ENCODE measurements at places on chromosomes 2 and 18.

GRCh38 chr2:203756161-203756560 is 49.7 kb downstream of the CD28 start:
- no peak for DNase-seq

GRCh38 chr2:75042823-75043222 is 84.4 kb downstream of the POLE4 start:
- no peak for DNase-seq

DNA sequence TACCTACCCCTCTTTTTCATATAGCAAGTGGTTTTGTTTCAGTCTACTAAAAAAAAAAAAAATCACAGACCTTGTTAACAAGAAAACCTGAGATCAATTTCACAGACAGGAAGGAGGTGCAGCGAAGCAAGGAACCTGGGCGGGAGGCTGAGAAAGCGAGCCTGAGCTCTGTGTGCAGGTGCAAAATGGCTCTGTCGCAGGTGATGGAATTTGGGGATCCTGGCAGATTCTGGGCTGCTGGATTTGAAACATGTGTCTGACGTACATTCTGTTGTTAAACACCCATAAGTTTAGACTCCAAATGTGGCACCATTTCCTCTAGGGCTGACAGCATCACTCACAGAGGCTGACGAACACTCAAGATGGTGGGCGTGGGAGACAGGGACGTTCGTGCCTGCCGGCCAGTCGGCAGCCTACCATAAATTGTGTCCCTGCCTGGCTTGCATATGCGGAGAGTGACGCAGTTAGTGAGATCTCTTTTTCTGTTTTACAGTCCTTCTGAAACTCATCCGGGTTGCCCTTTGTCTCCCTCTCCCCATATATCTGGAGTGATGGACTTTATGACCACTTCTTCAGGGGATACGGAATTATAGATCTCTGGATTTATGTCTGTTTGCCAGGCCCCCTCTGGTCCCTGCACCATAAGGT is 8.8 kb upstream of the DDX1 start:
- no peak for DNase-seq

GRCh38 chr2:238691596-238692491 is 156.0 kb upstream of the TWIST2 start:
- DNase-seq = no peak

- no peak for DNase-seq
Observed at GRCh38 chr18:61681065-61681464, 211.7 kb downstream of the RNF152 start.

GRCh38 chr18:46867367-46868143 is 49.8 kb downstream of the PIAS2 start:
- DNase-seq = no peak

GRCh38 chr2:239744706-239745340 is 280.3 kb downstream of the NDUFA10 start:
- DNase-seq = no peak

- no peak for DNase-seq
Observed at GRCh38 chr2:32189011-32189410, 23.3 kb downstream of the SLC30A6 start.

- no peak for DNase-seq
Observed at GRCh38 chr2:57878866-57879210, 167.8 kb upstream of the VRK2 start.

GRCh38 chr2:202060218-202060617 is 12.8 kb upstream of the KIAA2012 start:
- no peak for DNase-seq

DNA sequence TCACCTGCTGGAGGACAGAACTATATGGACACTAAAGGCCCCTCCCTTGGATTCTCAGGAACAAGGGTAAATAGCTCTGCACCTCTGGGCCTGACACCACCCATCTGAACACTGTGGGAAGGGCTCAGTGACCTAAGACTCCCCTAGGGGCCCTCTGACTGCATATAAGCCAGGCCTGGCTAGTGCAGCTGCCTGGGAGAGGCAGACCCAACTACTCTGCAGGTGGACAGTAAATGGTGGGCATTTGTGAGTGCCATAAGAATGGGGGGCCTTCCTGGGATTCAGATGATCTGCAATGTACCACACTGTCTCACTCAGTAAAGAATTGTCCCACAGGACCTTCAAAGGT is 11.2 kb upstream of the WIPF1 start:
- no peak for DNase-seq

DNA sequence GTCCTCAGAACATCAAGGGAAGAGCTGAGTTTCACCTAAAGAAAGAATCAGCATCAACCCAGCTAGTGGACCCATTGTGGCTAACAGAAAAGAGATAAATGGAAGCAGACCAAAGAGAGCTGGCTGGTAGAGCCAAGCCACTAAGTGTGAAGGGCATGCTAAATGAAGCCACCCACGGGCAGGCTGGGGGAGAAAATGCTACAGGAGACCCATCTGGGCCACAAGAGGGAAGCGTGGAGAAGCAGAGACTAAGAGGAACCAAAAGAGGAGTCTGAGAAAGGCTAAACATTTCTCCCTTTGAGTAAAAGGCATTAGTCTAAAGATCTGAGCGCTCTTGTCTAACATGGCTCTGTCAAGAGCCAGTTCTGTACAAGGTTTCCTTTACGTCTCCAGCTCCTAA is 15.8 kb downstream of the CWC22 start:
- no peak for DNase-seq

- no peak for DNase-seq
Observed at GRCh38 chr2:3060049-3060448, 317.6 kb downstream of the EIPR1 start.

DNA sequence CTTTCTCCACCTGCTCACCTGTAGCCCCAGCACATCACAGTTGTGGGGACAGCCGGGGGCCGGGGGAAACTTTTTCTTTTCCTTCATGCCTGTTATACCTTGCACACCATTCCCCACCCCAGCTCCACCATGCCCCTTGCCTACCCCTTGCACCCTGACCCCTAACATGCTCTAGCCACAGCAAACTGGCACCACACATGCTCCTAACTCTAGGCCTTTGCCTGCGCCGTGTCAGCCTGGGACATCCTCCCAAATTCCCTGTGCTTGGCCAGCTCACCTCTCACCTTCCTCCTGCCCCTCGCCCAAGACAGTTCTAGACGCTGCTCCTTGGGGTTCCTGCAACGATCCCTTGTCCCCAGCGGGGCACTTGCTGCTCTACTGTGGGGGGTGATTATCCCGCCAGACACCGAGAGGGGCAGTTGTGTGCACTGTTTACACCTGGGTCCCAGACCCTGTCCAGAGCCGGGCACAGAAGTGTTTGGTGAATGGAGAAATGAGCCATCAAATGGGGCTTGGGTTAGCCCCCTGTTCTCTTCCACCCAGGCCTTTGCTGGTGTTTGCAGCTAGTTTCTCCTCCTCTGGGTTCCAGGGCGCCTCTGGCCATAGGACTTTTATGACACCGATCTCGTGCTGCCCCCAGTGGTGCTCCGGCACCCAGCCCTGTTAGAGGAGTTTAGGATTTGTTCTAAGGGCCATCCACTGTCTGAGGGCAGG is 129.8 kb downstream of the CTIF start:
- no peak for DNase-seq

GRCh38 chr2:219213486-219214071 is 5.2 kb downstream of the ABCB6 start:
- DNase-seq = no peak

DNA sequence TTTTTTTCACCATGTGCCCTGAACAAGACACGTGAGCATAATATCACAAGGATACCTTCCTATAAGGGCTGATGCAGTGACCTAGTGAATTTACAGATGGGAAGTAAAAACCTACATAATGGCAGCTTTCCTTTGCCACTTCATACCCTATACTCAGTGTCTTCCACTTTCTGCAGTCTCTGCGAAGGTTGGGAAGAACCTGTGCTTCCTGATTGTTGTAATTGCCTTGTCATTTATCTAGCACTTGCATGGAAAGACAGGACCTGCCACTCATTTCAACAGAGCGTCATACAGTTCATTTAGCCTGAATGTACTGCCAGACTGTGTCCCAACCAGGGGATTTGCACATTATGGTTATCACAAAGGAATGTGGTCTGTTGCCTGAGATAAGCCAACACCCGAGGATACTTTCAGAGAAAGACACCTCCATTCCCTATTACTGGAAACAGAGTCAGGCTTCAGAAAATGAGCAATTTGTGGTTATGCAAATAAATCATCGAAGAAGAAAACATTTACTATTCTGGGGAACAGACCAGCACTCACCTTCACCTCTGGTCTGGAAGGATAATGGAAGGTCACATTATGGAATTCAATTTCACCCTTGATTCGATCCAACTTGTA is 55.0 kb downstream of the ABCB11 start:
- peak; percentile 44 for DNase-seq

GRCh38 chr2:237291138-237291792 is 122.7 kb downstream of the COL6A3 start:
- DNase-seq = no peak

DNA sequence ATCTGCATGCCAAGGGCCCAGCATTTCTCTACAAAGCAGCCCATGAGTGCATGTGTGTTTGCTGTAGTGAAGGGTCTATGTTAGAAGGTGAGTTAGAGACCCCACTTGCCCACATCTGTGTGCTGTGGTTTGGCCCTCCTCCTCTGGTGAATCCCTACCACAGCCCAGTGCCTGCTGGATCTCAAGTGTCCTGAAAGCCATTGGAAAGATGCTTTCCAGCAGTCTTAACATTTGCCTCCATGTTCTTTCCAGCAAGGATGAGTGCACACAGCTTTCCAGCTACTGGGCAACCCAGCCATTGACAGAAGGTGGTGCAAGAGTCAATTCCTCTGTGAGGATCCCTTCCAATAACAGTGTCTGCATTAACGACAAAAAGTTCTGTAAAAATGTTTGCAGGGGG is 13.6 kb downstream of the CRIM1 start:
- no peak for DNase-seq

DNA sequence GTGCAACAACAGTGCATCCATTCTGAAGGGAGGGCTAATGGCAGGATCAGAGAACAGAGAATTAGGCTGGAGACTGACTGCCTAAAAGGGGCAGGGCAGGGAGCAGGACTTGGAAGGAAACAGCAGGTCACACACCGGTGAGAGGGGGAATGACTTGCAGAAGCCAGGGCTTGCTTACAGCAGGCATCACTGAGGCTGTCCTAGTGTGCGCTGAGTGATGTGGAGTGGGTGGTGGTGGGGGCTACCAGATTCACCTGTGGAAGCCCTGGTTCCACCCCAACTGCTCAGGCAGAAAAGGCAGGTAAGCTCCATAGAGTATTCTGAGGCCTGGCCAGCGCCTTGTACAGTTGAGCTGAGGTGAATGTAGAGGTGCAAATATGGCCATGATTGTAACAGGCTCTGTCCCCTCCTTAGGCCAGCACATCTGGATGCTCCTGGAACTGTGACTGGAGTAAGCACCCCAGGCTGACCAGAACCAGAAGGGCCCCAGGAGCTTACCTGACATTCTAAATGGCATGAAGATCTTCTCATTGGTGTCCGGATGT is 49.4 kb downstream of the SFXN5 start:
- no peak for DNase-seq

DNA sequence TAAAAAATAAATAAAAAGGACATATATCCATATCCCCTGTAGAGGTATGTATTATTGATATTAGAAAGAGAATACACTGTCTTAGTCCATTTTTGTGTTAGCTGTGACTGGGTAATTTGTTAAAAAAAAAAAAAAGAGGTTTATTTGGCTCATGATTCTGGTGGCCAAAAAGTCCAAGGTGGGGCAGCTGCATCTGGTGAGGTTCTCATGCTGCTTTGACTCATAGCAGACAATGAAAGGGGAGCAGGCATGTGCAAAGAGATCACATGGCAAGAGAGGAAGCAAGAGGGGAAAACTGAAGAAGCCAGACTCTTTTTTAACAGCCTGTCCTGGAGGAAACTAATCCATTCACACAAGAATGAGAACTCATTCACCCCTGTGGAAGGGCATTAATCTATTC is 101.6 kb upstream of the MAP4K3 start:
- no peak for DNase-seq

- no peak for DNase-seq
Observed at GRCh38 chr18:634551-635045, 22.9 kb upstream of the TYMS start.

GRCh38 chr2:225693259-225693658 is 293.7 kb downstream of the NYAP2 start:
- DNase-seq = no peak

GRCh38 chr18:74946646-74947375 is 262.1 kb downstream of the PTGR3 start:
- DNase-seq = no peak

DNA sequence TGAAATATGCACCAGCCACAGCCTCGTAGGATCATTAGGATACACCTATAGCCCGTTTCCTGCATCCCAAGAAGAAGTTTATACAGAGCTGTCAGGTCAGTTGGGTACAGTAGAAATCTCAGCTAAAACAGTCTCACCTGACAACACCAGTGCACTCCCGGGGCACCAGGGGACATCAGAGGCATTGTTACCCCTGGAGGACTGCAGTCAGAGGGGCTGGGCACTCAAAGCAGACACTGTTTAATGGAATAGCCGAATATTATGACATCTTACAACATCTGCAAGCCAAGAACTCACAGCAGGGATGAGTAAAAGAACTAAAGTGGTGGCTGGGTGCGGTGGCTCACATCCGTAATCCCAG is 93.0 kb upstream of the ID2 start:
- no peak for DNase-seq

- no peak for DNase-seq
Observed at GRCh38 chr2:59249441-59250306, 1008.5 kb upstream of the FANCL start.

DNA sequence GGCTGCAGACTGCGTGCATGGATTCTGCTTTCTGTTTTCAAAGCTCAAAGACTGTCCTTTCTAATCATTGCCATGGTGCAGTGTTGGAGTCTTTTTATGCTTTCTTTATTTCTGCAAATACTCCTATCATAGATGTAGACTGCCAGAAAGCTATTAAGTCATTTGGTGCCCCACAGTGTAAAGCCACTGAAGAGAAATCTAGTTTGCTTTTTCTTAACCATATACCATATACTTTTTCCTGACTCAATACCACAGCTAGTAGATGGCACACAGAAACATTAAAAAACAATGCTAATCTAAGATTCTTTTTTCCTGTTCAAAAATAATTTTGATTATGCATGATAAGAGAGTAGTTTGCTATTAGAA is 109.9 kb upstream of the RAB27B start:
- no peak for DNase-seq

GRCh38 chr2:15311201-15311907 is 249.8 kb downstream of the NBAS start:
- no peak for DNase-seq

GRCh38 chr18:29146068-29146467 is 969.1 kb upstream of the CDH2 start:
- DNase-seq = no peak
